ENCODE measurements at places on chromosomes 11 and 22.

GRCh38 chr11:72829884-72830533 lies 15.8 kb downstream of the ATG16L2 start:
- DNase-seq = no peak

GRCh38 chr22:50568626-50569025 lies 5.9 kb upstream of the SYCE3 start:
- DNase-seq = no peak

- DNase-seq = no peak
Observed at GRCh38 chr11:29263971-29264682, 752.7 kb downstream of the KCNA4 start.

GRCh38 chr11:87275176-87275575 lies 237.4 kb downstream of the TMEM135 start:
- DNase-seq = no peak

- DNase-seq = no peak
Observed at GRCh38 chr11:47724041-47724729, 9.0 kb upstream of the AGBL2 start.

- peak; percentile 45 for DNase-seq
Observed at GRCh38 chr11:65779919-65780769, 632 bp downstream of the AP5B1 start.

GRCh38 chr11:1192741-1193325 lies 30.0 kb upstream of the MUC5B start:
- no peak for DNase-seq

DNA sequence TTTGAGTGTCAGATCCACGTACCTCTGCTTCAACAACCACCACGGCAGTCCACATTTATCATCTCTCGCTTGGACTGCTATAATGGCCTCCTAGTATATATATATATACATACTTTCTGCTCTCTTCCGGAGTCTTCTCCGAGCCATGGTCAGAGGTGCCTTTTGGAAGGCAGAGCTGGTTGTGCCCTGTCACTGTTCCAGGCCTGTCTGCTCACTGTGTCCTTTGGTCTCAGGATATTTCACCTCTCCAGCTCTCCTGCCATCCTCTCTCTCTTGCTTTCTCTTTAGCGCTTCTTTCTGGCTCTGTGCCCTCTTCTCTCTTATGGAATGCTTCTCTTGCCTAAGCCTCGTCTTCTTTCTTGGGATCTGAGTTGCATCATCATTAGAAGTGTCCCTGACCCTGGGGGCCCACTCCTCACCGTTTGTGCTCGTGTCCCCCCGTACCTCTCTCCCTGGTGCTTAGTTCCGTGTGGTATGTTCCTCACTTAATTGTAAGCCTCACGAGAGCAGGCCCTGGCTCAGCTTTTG lies 86.1 kb upstream of the RASSF10 start:
- no peak for DNase-seq

DNA sequence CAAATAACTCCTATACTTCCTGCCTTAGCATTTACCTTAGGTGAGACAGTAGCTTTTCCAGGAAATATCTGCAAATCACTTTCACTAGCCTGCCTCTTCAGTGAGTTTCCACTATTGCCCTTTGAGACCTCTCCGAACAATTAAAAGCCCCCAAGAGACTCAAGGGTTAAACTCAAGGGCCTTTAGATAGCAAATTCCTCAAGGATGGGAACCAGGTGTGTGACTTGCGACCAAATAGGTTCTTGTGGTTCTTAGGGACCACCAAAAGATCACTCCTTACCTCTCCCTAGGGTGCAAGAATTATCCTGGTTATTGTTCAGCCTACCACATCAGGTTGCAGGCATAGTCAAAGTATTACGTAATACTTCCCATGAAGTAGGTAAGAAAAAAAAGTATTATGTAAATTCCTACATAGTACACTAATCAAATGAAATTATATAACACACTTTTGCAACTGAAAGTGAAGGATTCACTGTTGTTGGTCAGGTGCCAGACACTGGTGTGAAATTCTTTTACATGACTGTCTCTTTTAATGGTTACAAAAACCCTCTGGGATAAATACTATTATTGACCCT lies 1.4 kb upstream of the RDX start:
- no peak for DNase-seq
